ENCODE measurements at places on chromosomes 4 and X. TPM values are rescaled to one million over a fixed set of nuclear protein-coding genes. Genes with fewer than 3 reads are reported as not detected.

- no peak for DNase-seq
Observed at GRCh38 chrX:44733931-44734330, 109.9 kb upstream of the DUSP21 start.

DNA sequence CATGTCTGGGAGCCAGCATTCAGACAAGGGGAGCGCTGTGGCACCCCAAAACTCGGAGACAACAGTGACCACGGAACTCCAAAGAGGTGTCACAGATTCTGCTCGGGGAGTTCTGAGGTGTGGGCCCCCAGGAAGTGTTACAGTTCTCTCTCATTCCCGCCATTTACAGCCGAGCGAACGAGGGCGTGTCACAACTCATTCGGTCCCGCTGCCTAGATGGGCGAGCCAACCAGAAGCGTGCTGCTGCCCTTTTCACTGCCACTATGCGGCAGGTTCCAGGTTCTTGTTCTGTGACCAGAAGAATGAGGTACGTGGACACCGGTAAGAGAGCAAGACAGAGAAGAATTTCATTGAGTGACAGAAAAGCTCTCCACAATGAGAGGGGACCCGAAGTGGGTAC, 1370.6 kb upstream of the AGA start:
- no peak for DNase-seq

- no peak for DNase-seq
Observed at GRCh38 chr4:137299281-137299680, 233.0 kb downstream of the PCDH18 start.

- DNase-seq = peak; percentile 85
Observed at GRCh38 chrX:119734897-119735339, 23.5 kb upstream of the SOWAHD start.

DNA sequence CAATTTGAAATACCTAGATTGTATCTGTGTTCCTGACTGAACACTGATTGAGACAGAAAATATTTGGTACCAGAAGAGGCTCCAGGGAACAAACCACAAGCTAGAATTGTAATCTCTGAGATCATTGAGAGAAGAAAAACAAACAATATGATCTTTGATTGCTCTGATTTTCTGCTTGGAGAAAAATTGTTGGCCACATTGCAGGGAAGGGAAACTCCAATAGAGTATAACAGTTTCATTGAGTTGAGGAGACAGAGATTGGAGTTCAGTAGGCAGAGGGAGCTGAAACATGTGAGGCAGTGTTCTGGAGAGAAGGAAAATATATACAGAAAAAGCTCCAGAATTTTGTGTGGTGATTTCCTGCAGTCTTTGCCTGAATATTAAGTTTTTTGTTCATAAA, 158.2 kb downstream of the C4orf33 start:
- DNase-seq = no peak

- DNase-seq = no peak
Observed at GRCh38 chr4:169229571-169230028, 41.2 kb downstream of the SH3RF1 start.

- DNase-seq = peak; percentile 83
Observed at GRCh38 chrX:154541896-154542722, 4.5 kb downstream of the G6PD start.

- peak; percentile 90 for DNase-seq
Observed at GRCh38 chrX:85003655-85004244, at the start of gene APOOL. Gene APOOL (plus strand): TSS chrX:85003877. CDS start chrX:85003913, 36 bp downstream.

DNA sequence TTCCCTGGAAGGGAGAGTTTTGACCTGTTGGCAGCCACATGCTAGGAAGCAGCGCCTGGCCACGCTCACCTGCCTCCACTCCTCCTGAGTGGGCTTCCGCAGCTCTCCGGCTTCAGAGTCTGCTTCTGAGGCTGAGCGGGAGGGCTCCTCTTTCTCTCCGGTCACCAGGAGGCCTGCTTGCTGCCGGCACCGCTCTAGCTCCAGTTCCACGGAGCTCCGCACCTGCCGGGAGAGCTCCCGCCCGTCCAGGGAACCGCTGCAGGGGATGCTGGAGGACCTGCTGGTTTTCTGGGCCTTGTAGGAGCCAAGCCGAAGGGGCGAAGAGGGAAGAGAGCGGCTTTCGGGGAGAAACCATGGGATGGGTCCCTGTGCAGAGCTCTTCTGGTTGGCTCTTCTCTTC, 26.0 kb downstream of the PPEF2 start:
- no peak for DNase-seq

GRCh38 chr4:15198070-15198727, 195.9 kb downstream of the CPEB2 start:
- no peak for DNase-seq

DNA sequence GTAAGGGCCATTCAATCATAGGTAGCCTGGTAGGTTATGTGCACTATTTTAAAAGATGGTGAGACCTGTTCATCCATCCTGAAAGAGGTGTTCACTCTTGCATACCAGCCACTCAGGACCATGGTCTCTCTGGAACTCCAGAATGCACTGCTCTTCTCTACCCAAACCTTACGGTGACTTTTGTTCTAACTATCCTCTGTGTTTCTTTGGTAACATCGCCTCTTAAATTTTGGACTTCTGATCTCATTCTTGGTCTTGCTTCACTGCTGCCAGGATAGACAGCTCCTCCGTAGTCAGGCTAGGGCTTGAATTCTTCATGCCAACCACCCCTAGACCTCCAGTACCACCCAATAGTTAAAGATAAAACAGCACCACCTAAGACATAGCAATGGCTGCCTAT, 346.3 kb upstream of the GALNT7 start:
- DNase-seq = no peak

- DNase-seq = no peak
Observed at GRCh38 chrX:41589634-41590270, 99.0 kb upstream of the GPR34 start.

DNA sequence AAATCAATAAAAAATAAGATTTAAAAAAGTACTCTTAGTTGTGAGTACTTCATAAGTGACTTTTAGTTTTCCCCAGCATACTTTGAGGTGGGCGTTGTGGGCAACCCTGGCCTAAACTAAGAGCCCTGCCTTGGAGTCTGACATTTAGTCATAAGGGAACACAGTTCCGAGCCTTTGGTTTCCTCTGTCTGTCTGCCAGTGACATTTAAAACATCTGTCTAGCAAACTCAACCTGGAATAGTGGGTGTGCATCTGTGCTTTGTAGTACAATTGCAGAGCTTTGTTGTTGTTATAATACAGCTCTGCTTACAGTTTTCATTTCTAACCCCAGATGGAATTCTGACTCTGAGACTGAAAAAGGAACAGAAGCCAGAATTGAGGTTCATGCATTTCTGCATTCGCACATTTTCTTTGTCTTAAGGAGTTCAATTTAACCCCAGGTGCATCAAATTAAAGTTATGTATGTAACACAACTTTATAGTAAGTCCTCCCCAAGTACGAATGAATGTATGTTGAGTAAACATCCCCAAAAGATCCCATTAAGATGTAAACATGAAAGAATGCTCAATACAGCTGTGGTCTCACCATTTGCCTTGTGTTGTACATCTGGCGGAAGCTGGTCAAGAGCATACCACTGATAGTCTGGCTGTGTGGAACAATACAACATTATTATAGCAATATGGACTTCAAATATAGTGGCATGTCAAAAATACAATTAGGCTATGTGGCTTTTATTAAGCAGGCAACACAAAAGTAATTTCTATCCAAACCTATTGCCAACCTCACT, 25.9 kb downstream of the TNIP3 start:
- no peak for DNase-seq

DNA sequence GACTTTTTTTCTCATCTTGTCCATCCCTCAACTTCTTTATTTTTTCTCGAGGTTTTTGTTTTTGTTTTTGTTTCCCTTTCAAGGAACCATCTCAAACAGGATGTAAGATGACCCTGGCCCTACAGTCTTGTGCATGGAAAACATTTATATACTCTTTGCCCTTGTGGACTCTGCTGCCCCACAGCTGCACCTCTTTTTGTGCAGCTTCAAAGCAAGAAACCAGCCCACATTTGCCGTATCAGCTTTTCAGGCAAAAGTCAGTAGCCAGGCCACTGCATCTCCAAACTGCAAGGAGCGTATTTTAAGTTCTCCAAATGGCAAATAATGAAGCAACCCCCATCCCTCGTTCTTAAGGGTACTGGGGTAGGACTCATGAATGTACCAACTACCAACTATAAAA, 756.5 kb downstream of the C4orf33 start:
- no peak for DNase-seq

DNA sequence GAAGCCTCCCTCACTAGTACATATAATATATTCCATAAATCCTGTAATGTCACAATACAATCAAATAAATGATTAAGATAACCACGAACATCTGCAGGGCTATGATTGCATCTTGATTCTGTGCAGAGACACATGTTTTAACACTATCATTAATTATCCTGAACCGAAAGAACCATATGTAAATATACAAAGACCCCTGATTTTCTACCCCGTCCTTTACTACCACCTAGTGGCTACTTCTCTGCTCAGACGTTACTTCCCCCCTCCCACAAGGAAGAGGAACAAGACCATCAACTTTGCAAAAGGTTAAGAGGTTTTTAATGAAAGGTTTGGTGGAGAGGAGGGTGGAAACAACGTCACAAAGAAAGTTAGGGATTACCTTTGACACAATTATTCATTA, 134.0 kb downstream of the COL4A6 start:
- no peak for DNase-seq

GRCh38 chr4:78937837-78938236, 1.4 kb downstream of the PAQR3 start:
- DNase-seq = no peak

- no peak for DNase-seq
Observed at GRCh38 chr4:78656968-78657445, 105.4 kb downstream of the ANXA3 start.

DNA sequence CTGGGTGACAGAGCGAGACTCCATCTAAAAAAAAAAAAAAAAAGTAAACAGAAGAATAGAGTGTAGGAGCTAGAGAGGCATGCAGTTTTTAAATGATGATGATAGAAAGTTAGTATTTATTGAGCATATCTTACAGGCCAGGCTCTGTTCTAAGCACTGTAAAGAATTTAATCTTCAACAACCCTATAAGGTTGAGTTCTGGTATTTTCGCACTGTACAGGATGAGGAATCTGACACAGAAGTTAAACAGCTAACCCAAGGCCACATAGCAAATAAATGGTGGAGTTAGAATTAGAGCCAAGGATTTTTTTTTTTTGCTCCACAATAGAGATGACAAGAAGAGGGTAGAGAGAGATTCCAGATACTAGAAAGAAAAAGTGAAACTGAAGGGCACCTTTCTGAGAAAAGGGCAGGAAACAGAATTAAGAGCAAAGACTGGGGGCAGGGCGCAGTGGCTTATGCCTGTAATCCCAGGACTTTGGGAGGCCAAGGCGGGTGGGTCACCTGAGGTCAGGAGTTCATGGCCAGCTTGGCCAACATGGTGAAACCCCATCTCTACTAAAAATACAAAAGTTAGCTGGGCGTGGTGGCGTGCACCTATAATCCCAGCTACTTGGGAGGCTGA, 56.1 kb downstream of the KLHL5 start:
- no peak for DNase-seq

DNA sequence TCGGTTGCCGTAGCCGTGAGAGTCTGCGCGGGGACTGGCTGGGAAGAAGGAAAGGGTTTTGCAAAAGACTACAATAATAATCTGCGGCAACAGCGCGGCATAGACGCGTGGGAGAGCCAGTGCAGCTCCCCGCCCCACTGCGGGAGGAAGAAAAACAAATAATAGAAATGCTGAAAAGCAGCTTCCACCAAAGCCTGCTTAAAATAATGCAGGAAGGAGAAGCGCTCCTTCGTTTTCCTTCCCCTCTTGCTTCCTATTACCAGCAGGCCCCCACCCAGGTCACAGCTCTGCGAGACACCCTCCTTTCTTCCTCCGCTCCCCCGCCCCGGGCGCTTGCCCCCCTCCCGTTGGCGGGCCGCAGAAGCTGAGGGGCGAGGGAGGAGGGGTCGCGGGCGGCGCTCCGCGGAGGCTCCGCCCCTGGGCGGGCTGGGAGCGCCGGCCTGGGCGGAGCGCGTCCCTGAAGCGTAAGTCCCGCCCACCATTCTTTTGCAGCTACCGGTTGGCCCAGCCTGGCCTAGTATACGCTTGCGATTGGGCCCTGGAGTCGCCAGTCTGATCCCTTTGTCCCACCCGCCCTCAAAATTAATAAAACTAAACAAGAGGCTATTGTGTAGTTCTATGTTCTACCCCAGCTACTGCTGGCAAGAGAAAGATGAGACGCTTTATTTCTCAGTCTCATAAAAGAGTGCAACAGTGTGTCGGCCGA, 636 bp upstream of the AMOT start:
- DNase-seq = peak; percentile 88

MMRN1 gene
- 2.3 TPM for total RNA-seq

BEND2 gene
- total RNA-seq = not detected

ANKRD50 gene
- 5.3 TPM for total RNA-seq

ABLIM2 gene
- 26.8 TPM for total RNA-seq

LDOC1 gene
- 3.4 TPM for total RNA-seq

PCYT1B gene
- total RNA-seq = not detected

GAGE12H gene
- not detected for total RNA-seq

ZNF280C gene
- total RNA-seq = 1.0 TPM

FABP2 gene
- not detected for total RNA-seq

DACH2 gene
- total RNA-seq = not detected

Data from Right ventricle myocardium superior (tissue), 1 donor.